ENCODE measurements at places on chromosomes 5 and 9.
A peak's percentile ranks its signal among the peaks of the same experiment; 100 is the strongest.

DNA sequence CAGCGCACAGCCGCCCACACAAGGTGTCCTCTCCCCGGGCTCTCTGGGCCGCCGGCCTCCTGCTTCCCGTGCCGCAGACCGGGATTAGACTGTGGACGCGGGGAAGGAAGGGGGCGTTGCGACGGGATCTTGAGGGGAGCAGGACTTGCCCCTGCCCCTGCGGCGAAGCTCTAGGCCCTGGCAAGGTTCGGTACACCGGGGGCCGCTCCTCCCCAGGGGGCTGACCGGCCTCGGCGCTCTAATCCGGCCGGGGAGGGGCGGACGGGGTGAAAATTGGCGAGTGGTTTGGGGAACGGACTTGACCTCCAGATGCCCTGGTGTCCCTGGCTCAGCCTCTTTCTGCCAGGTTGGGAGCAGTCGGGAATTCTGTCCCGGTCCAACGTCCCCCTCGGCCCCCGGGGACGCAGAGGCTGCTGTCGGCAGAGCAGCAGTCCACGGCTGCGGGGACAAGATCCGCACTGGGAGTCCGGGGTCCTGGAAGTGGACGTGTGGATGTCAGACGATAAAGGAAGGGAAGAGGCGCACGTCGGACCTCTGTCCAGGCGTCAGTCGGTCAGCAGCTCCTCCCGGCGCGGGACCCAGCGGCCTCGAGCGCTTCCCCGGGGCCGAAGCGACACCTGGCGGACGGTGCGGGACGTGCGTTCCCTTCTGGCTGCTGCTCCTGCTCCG, 1.9 kb upstream of the CNTFR start:
- DNase-seq = peak; percentile 74

GRCh38 chr9:18849890-18850677, 182.9 kb downstream of the SAXO1 start:
- DNase-seq = no peak

DNA sequence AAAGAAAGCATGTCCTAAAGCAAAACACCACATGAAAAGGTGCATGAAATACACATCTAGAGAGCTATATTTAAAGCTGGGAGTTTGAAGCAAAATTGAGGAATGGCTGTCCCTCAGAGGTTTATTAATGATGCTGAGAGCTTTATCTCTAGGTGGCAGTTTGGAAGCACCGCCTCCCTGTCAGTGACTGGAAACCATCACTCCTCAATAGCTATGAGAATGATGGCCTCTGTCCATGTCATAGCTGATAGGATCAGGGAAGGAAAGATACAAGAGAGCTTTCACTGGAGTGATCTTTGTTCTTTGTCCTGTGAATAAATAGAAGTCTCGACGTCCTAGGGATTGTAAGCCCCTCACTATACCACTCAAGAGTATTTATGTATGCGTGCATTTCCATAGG, 110.5 kb downstream of the NUDT12 start:
- no peak for DNase-seq

- no peak for DNase-seq
These were observed 1336.1 kb upstream of the CDH9 start for GRCh38 chr5:28374492-28374967.

- DNase-seq = no peak
These were observed 15.5 kb downstream of the FGD3 start for GRCh38 chr9:92962846-92963245.

DNA sequence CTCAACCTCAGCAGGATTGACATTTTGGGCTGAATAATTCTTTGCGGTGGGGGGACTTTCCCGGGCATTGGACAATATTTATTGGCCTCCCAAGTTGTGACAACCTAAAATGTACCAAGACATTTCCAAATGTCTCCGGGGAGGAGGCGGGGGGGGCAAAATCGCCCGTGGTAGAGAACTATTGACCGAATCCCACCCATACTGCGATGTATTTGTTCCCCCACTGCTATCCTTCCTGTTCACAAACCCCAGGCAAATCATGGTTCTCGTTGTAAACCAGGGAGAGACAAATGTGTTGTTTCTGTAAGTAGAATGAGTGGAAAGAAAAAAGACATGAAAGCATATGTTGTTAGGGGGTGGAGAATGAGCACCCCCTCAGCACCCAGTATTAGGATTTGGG, 141.9 kb downstream of the PSAT1 start:
- DNase-seq = no peak

DNA sequence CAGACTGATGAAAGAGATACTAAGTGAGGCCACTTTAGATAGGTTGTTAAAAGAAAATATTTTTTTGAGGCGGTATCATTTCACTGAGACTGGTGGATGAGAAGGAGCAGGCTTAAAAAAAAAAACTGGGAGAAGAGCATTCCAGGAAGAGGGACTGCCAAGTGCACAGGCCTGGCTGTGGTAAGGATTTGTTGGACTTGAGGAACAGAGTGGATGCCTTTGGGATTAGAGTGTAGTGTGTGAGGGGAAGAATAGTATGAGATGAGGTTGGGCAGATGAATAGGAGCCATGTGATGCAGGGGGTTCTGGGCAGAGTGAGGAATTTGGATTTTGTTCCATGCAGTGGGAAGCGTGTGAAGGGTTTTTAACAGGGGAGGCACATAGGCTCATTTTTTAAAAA, 57.9 kb downstream of the PBX3 start:
- DNase-seq = no peak

DNA sequence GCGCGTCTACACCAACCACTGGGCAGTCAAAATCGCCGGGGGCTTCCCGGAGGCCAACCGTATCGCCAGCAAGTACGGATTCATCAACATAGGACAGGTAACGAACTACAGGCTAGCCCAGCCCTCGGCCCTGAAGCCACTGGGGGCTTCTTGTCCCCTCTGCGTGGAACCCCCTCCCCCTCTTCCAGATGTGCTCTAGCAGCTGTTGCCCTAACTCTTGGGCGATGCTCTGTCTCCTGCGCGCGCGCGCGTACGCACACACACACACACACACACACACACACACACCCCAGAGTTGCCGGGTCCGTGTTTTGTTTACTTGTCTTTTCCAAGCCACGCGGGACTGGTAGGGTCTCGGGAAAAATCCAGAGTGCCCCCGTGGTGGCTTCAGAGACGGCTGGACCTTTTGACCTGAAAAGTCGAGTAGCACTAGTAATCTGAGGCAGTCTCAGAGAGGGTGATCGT, 836 bp downstream of the PCSK5 start:
- DNase-seq = peak; percentile 28

DNA sequence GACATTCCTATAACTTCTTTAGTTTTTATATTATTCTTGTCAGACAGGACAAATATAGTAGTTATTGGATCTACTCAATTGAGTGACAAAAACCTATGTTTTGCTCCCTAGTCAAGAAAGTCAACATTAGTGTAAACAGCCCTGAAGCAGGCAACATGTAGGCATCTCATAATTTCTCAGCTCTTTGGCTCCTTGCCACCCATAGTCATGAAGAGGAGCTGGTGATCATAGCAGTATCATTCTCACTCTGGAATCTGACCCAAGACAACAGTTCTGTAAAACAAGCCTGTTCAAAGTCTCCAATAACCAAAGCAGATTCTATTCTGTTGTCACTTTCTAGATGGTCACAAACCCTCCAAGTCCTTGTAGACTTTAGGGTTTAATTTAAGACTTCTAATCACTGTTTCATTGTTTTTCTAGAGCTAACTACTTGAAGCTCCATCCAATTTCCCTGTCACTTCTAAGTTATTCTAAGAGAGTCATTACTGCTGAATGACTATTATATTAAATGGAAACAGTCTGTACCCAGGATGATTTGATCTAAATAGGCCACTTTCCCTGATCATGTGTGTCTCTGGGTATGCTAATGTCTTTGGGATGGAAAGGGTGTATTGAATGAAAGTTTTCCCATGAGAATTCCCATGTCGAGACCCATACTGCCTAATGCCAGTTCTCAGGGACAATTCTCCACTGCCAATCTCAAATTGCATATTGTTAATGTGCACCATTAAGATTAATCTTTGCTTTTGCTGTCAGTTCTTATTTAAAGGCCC, 533.3 kb downstream of the ACTL7B start:
- no peak for DNase-seq

DNA sequence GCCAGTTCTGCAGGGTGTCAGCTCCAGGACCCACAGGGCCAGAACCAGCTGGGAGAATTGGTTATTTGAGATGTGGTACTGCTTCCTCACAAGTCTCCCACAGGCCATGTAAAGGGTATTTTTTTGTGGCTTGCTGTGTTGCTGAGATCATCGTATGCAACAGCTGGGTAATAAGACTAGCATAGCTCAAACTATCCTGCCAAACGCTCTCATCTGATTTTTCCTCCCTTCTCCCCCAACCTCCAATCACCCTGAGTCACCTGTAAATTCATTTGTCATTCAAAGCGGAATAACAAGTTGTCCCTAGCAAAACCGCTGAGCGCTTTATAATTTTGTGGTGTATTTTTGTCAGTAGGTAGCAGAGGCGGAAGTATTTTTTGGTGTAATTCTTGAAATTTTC, 63.2 kb downstream of the NSG2 start:
- DNase-seq = no peak

DNA sequence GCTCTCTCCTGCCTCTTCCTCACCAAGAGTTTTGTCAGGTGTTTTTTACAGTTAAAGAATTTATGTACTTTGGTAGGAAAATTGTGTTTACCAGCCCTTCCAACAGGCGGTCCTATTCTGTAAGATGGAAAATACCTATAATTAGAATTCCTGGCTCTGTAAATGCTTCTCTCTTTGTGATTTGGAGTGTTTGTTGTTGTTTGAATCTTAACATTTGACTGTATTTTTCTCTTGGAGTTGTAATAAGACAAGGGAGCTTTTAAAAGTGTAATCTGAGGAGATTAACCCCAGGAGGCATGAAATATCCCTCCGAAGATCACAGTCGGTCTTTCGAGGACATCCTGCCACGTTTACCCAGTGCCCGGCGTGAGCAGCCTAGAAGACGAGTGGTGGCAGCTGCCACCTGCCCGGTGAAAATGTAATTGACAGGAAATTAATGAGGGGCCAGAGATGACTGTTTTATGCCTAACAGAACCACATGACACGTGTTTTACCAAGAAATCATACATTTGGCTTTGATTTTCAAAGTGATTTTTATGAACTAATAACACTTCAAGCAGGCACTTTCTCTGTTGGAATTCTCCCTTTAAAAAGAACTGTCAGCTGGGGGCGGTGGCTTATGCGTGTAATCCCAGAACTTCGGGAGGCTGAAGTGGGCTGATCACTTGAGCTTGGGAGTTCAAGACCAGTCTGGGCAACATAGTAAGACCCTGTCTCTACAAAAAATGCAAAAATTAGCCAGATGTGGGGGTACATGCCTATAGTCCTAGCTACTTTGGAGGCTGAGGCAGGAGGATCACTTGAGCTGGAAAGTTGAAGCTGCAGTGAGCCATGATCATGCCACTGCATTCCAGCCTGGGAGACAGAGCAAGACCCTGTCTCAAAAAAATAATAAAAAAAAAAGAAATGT, 20.0 kb downstream of the ANKRD33B start:
- DNase-seq = no peak

DNA sequence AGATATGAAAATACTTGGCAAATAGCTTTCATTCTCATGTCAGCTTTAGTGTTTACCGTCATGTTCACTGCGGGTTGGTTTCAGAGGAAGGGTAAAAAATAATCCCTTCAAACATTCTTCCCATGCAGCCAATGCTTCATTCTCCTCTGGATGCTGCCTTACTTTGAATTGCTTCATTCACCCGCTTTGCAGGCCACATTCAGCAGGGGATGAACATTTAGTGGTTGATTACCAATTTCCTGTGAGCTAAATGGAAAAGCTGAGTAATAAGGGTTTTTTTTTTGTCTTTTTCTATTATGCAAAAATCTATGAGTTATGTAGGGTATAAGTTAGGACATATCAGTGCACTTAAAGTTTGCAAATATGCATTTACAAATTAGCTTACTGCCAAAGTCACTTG, 96.3 kb upstream of the MEF2C start:
- DNase-seq = no peak

DNA sequence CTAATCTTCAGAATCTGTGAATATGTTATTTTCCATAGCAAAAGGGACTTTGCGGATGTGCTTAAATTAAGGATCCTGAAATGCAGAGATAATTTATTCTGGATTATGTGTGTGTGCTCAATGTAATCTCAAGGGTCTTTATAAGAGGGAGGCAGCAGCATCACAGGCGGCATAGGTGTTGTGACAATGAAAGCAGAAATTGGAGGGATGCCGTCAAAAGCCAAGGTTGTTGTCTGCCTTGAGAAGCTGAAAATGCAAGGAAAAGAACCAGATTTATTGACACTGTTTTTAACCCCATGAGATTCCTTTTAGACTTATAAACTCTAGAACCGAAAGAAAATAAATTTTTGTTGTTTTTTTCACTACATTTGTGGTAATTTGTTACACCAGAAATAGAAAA, 948.5 kb downstream of the TLE4 start:
- DNase-seq = no peak

- no peak for DNase-seq
These were observed 113.8 kb upstream of the ZNF608 start for GRCh38 chr5:124860291-124860655.

DNA sequence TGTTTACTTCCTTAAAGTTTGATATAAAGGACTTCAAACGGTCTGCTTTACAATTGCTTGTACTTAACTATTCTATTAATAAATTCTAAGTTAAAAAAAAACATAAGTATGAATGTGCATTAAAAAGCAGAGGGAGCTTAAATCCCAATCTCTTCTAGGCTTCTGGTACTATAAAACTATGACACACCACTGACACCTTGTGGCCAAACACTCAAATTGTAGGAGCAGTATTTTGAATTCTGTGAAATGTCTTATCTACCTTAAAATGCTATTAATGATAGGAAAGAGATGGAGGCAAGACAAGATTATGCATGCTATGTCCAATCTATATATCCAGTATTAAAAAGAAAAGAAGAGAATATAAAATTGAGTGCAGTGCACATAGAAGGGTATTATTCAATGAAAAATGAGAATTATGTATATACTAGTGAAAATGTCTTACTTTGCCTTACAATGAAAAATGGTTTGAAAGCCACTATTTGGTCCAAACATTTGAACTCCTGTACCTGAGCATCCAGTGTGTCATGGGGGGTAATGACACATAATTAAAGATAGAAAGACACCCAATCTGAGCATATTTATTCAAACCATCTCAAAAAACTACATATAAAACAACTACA, 87.6 kb downstream of the ERP44 start:
- peak; percentile 40 for DNase-seq

DNA sequence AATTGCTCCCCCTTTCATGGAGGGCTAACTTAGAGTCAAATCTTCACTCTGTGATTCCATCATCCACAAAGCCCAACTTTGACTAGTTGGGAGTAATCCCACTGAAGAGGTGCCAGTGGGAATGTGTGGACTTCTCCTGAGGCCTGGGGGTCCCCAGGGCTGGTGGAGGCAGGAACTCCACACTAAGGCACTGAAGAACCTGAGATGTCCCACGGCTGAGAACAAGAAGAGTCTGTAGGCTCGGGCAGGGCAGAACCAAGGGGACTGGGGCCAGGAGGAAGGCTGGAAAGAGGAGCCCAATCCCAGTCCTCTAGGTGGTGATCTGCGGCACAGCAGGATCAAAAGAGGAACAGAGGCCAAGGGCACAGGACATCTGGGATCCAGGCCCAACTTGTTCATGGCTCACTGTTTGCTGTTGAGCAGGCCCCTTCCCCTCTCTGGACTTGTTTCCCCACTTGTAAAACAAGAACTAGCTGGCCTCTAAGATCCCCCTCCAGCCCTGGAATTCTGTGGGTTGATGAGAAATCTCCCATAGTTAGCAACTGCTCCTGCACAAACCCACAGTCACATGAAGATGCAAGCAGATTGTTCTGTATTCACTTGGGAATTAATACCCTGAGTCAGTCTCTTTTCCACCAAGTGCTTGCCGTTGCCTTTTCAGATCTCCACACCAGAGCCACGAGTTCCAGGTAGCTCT, 32.7 kb upstream of the ALDH1B1 start:
- DNase-seq = no peak

GRCh38 chr5:73288803-73289720, 116.1 kb downstream of the TMEM174 start:
- DNase-seq = no peak

All from CD4-positive, alpha-beta T cell treated with Interleukin-1 beta for 1 hour (primary cell).